Urinary bladder (tissue), 4 donors: ENCODE measurements at places on chromosomes 12 and 14.

DNA sequence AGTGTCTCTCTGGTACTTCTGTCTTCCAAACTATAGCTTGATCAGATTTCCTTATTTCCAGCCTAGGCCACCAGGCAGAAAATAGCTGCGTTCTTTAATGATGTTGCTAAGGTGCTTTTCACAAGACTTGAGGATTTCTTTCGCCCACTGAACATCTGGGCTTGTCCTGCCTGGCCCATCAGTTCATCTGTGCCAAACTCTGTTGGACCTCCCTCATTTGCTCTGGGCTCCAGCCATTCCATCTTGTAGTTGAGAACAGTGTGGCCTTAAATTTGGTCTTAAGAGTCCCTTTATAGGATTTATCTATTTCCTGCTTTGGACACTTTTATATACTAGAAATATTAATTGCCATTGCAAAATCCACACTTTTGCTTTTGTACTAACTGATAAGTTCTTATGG, 109.6 kb downstream of the TTLL5 start:
- DNase-seq: no peak

GRCh38 chr12:120139958-120140357, 23.4 kb upstream of the RAB35 start:
- no peak for DNase-seq

DNA sequence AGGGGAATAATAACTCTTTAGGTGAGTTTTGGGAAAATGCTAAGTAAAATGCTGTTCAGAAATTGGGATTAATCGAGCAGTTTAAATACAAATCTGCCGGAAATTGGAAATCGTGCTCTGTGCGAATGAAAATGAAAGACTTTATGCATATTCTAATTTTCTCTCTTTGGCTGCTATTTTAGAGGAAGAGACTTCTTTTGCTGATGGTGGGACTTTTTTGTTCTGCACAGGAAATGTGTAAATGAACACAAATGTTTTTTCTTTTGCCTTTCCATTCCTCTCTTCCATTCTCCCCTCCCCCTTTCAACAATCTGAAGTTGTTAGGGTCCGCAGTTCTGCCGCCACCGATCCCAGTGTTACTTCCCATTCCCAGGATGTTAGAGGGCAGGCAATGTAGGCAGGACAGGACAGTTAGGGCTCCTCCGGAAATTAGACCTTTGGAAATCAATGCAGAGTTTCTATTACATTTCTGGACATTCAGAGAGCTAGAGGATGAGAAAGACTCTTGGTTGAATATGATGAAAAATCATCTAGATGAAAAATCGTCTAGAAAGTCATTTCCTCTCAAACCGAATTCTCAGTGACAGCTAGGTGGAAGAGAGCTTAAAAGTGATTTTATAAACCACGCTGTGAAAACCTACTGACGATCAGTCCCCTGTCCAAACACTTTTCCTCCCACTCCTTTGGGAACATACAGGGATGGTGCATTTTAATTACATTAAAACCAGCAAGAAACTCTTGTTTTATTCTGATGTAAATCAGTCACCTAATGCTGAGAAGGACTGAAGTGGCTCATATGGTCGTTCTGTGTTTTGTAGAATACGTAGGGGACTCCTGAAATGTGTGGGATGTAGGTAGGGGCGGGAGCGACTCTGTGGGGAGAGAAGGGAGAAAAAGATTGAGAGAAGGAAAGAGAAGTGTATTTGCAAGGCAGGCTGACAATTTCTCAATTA, 17.8 kb downstream of the FOXG1 start:
- no peak for DNase-seq

DNA sequence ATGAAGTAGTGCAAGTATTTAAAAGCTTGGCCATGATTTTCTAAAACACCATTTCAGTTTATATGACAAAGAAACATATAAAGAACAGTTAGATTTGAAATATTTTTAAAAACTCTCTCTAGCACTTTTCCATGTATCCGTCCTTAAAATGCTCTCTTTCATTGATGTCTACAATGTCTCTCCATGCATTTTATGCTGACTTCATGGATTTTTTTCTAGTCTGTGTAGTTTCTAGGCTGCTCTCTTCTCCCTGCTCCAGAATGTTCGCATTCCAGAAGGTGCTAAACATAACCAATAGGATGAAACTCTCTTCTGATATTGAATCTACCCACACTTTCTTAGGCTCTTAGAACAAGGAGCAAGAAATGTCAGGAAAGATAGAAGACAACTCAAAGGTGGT, 124.8 kb downstream of the PLCZ1 start:
- DNase-seq: no peak

- no peak for DNase-seq
Measured at GRCh38 chr14:106657460-106657859, 1131.1 kb downstream of the TMEM121 start.

- DNase-seq: no peak
Measured at GRCh38 chr12:93970900-93971688, 177.3 kb upstream of the PLXNC1 start.

- DNase-seq: no peak
Measured at GRCh38 chr12:127383281-127383680, 883.7 kb upstream of the TMEM132C start.

GRCh38 chr12:70196811-70197281, 46.4 kb upstream of the CNOT2 start:
- no peak for DNase-seq

DNA sequence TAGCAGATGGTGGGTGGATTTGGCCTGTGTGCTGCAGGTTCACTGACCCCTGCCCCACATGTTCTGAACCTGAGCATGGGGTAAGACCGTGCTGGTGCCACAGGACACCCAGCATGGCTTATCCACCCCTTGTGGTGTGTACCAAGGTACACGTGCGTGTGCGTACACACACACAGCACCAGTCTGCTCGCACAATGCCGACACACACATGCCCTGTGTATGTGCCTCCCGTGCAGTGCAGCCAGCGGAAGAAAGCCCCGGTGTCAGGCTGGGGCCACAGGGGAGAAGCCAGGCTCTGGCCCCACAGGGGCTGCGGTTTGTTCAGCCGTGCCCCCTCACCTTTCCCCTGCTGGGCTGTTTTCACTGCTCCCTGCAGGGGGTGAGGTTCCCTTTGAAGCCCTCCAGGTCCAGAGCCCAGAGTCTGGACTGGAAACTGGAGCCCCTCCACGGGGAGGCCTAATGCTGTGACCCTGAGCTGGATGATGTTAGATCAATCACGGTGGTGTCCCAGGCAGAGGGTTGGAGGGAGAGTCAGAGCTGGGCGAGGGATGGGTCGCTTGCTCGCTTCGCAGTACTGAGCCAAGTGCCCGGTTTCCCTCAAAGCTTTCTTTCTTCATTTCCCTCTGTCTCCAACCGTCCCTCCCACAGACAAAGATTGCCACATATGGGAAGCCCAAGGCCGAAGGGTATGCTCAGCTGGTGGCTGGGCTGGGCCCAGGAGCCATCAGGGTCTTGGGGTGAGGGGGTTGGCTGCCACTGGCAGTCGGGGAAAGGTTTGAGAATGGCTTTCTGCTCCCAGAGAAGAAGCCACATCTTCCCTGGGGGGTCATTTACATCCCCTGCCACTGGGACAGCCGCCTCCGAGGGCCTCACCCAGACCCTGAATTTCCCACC, 6.2 kb downstream of the DTX1 start:
- no peak for DNase-seq
